ENCODE measurements at places on chromosomes 5 and 9.

DNA sequence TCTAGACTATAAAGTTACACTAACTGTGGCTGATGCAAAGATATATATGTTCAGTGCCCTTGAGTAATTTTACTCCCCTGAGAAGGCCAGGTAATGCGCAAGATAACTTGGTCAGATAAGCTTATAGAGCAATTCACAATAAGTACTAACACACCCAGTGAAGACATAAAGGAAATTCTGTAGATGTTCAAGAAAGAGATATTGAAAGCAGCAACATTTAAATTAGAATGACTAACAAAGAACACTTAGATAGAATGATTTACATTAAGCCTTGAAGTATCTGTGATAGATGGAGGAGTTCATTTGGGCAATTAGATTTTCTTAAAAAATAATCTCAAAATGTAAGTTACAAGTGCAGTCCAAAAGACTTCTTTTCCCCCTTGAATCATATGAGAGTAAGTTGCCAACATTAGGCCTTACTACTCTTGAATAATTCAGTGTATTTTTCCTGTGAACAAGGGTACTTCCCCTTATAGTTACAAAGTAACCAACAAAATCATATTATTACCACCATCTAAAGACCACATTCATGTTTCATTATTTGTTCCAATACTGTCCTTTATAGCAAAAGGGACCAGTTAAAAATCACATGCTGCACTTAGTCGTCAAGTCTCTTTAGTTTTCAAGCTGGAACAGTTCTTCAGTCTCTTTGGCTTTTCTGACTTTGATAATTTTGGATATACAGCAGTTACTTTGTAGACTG, 44.4 kb upstream of the ELOVL7 start:
- no peak for DNase-seq

GRCh38 chr9:137147793-137148160, 8.8 kb downstream of the GRIN1 start:
- DNase-seq = no peak

- DNase-seq = no peak
Observed at GRCh38 chr5:113195771-113196170, 219.2 kb downstream of the DCP2 start.

GRCh38 chr5:5348135-5348534, 74.3 kb upstream of the ICE1 start:
- DNase-seq = no peak

DNA sequence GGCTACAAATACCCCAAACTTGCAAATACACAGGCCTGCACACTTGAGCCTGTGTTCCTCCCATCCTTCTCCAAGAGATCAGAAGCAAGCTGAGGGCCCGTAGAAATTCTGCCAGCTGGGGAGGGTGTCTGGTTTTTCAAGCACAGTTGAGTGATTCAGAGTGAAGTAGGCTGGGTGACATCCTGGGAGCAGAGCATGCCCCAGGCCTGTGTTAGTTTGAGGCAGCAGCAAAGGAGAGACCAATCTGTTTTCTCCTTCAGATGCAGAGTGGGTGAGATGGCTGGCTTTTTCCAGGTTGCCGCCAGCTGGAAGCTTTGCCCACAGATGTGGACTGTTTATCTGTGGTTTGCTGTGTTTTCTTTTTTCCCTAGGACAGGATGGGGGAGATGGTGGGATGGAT, 63.1 kb downstream of the RCL1 start:
- DNase-seq = peak; percentile 48

DNA sequence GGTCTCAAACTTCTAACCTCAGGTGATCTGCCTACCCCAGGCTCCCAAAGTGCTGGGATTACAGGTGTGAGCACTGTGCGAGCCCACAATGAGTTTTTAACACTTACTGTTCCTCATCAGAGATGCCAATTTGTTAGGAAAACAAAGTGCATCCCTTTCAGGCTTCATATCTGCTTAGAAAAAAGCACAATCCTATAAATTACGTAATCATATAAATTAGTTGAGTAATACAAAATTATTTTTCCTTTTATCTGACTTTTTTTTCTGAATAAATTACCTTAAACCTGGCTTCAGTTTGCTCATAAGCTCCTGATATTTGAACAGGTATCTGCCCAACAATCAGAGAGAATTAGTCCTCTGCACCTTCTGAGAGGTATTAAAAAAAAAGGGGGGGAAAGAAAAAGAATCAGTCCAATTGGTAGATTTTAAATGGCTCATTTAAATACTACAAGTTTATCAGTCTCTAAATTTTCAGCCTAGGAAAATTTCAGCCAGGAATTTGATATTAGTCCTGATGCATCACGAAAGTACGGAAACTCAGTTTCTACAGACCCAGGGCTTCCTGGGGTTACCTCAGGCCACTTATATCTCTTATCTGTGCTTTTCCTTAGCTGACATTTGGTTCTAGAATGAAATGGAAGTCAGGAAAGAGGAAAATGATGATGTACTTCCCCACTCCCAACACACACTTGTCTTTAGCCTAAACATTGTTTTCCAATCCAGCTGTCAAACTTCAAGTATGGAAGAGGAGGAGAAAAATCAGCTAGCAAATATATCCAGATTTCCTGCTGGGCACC, 26.8 kb downstream of the ITGA1 start:
- DNase-seq = no peak

DNA sequence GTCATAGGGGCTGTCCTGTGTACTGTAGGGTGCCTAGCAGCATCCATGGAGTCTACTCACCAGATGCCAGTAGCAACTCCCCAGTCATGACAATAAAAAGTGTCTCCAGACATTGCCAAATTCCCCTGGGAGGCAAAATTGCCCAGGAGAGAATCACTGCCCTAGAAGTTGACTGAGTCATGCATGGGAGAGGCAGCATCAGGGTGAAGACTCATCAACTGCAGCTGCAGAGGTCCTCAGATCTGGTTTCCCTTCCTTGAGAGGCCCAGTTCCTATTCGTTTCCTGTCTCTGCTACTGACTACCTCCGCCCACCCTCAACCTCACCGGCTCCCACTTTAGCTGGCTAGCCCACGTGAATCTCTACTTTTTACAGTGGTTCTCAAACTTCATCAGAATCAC, 88.6 kb upstream of the AGXT2 start:
- peak; percentile 96 for DNase-seq

GRCh38 chr5:134552301-134552700, 26.8 kb downstream of the JADE2 start:
- peak; percentile 92 for DNase-seq

GRCh38 chr9:137454145-137454596, 5.0 kb downstream of the NSMF start:
- no peak for DNase-seq

DNA sequence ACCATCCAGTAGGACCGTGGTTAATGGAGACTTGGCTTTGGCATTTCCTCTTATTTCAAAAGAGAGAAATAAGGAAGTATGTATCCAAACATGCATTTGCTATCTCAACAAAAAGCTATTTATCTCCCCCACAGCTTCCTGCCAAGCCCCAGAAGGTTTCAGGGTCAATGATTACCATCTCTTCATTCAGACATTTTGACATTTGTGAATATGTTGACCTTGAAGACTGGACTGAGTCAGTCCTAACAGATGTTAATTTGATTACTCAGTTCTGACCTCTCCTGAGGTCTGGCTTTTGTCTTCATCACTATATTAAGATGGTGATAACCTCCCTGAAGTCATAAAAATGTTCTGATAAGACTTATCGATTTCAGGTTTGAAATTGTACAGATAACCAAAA, 479.4 kb downstream of the AGTPBP1 start:
- DNase-seq = peak; percentile 23

DNA sequence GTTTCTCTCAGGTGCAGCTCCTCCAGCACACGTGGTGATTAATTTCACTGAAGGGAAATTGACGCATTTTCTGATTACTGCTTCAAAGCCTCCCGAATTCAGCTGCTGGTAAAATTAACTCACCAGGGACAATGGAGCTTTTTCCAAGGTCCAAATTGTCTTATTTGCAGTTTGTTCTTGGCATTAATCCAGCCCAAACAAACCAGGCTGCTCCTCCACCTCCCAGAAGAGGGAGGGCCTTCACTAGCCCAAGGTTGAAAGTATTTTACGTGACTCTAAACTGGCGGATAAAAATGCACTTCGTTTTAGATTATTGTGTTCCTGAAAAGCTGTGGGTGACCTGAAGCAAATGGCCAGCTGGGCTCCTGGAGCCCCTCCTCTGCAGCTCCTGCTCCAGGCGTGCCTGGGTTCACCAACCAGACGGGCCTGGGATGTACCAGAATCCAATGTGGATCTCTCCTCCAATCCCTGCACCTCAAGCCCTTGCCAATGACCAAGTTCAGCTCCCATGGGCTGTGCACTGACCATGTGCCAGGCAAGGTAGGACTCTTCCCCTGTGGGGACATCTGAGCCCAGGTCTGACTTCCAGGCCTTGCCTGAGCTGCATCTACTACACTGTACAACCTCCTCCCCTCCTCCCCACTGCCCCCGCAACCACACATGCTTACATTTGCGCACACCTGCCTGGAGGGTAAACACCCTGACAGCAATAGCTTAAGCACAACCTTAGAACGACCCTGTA, 193.4 kb downstream of the CDK5RAP2 start:
- no peak for DNase-seq

DNA sequence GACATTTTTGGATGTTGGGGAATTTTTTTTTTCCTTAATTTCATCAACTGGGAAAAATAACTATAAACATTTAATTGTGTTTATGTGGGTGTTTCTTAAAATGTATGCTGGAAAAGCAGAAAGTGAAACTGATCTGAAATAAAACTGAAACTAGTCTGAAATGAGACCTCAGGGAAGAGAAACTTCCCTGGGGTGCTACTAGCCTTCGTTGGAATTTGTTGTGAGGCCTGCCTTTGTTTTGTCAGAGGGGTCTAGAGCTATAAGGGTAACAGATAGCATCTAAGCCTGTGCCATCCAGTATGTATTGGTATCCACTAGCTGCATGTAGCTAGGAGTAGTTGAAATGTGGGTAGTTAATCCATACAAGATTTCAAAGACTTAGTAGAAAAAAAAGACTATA, 10.4 kb downstream of the ZNF618 start:
- no peak for DNase-seq
